Stimulated activated CD8-positive, alpha-beta memory T cell treated with anti-CD3 and anti-CD28 coated beads, Interleukin-7, amount 100 ng/mL, for 4 hours (primary cell): ENCODE measurements at places on chromosomes 1 and 21.

GRCh38 chr1:183126528-183126927, 59.5 kb upstream of the LAMC2 start:
- DNase-seq: no peak

DNA sequence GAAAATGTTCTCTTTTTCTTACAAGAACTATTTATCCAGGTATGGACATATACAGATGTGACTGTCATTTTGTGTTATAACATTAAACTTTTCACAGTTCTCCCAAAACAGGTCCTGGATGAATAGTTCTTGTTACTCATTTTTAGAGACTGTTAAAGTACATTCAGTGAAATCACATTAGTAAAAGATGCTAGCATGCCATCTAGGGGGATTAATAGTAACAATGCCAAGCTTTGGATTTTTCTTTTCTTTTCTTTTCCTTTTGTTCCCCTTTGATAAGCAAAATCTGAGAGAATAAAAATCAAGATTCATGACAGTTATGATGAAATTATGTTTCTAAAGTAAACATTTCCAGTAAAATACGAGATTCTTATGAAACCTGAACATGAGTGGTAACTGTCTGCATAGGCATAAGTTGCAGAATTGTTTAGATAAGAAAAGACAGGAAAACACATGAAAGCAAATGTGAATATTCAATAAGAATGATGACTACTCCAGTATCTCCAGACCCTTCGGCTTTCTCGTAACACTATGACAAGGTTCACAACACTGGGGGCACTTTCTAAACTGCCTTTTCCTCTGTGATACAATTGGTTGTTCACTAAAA, 77.5 kb downstream of the TPR start:
- DNase-seq: no peak

- no peak for DNase-seq
Observed at GRCh38 chr1:10575616-10576015, 100.9 kb downstream of the PEX14 start.

DNA sequence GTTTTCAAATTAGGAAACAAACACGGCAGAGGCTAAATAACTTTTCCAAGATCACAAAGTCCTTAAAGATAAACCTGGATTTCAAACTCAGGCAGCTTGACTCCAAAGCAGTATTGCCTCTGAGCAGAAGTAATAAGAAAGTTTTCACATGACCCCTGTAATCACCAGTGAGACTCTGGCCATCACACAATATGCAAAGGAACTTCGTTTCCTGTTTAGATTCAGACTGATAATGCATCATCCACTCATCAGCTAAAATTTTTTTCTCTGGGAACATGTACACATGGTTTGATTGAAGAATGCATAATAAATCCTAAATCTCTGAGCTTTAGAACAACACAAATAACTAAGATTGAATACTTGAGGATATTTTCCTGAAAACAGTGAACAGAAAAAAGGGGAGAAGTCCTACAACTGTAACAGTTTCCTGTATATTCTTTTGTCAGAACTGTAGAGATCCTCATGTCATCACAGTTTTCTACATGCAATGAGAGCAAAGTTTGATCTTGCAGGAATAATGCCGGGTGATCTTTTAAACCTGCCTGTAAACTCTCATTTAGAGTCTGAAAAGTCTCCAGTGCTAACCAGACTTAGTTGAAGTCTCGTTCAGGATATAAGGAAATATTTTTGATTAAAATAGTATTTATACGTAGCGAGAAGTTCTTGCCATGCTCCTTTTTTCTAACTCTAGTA, 225.3 kb downstream of the SPATA17 start:
- no peak for DNase-seq

DNA sequence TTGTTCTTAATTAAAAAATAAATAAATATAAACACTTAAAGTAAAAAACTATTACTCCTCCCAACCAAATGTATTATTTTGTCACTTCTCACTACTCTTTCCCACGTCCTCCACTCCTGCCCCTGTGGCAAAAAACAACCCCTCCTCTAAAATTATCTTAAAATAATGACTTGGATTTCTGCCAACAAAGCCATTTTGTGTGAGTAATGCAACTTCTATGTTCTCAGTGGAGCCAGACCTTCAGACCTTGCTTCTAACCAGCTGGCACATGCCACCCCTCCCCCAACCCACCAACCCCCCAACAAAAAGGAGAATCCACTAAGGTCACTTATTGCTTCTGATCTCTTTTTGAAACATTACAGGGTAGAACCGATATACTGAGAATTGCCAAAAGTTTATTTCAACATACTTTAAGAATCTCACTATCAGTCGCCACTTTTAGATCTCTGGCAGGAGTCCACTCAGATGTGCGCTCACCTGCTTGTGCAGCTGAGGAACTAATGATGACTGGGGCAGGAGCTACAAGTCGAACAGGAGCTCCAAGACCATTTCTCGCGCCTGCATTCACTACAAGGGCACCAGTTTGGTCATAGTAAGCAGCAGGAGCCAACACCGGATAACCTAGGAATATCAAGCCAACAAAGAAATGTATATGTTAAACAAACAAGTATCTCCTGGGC, 58.3 kb upstream of the SDC3 start:
- no peak for DNase-seq
